RPMI7951 (cell line): ENCODE measurements at places on chromosomes 4 and X.

DNA sequence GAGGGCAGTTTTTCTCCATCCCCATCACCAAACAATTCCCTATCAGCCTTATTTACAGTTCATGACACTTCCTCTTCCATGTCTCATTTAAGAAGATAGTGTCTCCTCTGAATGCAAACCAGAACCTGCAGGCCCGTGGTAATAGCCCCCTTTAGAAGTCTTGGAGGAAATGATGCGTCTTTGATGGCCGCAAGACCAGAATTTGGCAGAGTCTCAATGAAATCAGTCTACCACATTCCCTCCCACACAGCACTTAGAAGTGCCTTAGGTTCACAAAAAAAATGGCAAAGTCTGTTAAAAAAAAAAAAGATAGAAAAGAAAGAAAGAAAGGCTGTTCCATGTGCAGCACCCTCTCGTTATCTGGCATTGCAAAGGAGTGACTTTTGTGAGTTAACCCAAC, 2.1 kb upstream of the KDR start:
- DNase-seq, result peak; percentile 7

GRCh38 chr4:113673450-113673849, 88.1 kb downstream of the CAMK2D start:
- peak; percentile 67 for DNase-seq

- DNase-seq, result no peak
Observed at GRCh38 chr4:112153211-112153791, 8.0 kb downstream of the FAM241A start.

DNA sequence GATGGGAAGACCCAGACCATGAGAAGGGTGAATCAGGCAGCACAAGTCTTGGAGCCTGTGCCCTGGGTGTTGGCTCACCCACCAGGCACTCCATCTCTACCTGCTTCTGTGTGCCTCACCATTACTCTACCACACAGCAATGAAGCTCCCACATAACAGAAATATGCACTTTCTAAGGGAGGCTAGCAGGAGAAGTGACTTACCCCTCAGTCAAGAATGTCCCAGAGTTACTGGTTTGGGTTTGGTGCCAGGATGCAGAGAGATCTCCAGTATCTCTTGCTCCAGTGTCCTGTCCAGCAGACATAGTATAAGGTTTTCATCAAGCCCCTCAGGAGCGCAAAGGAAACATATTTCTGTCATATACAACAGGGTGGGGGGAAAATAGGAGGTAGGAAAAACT, 11.3 kb upstream of the RAB40A start:
- no peak for DNase-seq

- peak; percentile 67 for DNase-seq
Observed at GRCh38 chr4:26020083-26020668, 106.2 kb downstream of the SMIM20 start.

DNA sequence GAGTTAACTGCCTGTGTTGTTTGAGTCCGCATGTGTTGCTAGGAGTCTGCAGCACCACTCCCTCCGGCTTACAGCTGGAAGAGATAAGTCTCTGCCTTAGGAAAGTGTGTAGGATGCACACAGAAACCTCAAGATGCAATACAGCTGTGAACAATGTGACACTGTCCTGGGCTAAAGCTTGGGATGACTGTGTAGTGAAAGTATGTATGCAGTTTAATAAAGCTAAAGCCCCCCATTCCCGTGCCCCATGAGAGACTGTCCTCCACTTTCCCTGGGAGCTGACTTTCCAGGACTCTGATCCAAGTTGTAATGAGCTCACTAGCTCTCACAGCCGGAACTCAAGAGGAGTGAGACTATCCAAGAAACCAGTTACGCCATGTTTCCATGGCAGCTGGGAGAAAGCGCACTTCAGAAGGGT, 156.6 kb upstream of the FTHL17 start:
- DNase-seq, result peak; percentile 29

GRCh38 chrX:110671068-110671803, 124.4 kb downstream of the CHRDL1 start:
- peak; percentile 78 for DNase-seq

GRCh38 chr4:25190407-25190806, 30.2 kb upstream of the SEPSECS start:
- no peak for DNase-seq

GRCh38 chr4:153950100-153950979, 161.5 kb upstream of the SFRP2 start:
- DNase-seq, result peak; percentile 23

DNA sequence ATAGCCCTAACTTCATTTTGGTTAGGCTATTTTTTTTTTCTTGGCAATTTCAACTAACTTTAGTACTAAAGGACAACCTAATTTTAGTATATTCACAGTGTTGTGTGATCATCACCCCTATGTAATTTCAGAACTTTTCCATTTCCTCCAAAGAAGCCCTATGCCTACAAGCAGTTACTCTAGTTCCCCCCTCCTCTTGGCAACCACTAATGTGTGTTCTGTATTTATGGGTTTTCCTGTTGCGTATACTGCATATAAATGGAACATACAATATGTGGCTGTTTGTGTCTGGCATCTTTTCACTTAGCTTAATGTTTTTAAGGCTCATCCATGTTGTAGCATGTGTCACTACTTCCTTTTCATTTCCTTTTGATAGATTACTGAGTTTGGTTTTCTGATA, 57.6 kb downstream of the N4BP2 start:
- DNase-seq, result no peak

GRCh38 chrX:139844884-139845283, 88.0 kb downstream of the ATP11C start:
- DNase-seq, result no peak

DNA sequence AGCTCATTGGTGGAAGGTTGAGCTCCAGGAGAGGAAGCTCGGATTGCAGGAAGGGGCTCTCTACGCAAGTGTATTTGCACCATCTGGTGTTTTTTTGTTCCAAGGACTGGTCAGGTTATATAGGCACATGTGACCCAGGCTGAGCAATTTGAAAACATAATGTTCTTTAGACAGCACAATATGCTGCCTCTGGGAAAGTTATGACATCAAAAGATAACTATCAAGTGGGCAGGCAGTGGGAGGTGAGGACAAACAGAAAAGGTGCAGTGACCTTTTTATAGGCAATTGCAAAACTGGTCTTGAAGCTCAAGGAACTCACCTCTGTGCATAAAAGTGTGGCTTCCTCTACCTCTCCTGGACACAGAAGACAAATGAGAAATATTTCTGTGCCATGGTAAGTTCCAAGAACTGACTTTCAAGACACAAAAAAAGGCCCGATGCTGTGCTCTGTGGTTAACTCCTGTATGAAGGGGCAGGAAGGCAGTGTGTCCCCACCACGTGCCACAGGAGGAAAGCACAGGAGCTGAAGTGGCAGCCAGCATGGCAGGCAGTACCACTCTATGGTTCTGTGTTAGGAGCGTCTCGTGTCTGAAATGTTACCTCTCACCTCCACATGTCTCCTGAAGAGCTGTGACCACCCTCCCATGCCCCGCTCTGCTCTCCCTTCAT, 128.6 kb downstream of the SHROOM3 start:
- DNase-seq, result no peak

DNA sequence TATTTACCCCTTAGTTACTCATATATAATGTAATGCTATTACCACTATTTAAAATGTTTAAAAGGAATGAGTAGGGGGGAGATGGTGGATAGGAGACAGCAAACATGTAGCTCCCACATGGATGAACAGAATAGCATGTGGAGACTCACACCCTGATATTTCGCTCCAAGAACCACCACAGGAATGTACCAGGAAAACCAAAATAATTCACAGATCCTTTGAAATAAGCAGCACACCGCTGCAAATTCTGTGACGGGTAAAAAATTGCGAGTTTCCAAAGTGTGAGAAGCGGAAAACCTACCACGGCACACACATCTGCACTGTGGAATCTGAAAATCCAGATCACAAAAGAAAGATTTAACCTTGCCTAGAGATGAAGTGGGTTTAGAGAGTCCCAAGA, 428.2 kb downstream of the TLL1 start:
- peak; percentile 88 for DNase-seq

DNA sequence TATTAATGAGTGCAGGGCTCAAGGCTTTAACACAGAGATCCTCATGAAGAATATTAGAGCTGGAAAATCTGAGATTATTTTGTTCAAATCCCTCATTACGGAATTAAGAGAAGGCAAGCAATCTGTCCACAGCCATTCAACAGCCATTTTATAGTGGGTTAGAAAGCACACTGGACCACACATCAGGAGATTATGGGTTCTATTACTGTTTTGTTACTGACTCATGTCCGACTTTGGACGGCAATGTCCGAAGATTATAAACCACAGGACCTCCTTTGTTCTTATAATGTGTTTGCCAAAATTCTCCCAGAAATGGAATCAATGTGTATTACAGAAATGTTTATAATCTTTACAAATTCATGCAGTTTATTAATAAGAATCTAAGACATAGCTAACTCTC, 8.1 kb downstream of the LAMTOR3 start:
- peak; percentile 55 for DNase-seq

DNA sequence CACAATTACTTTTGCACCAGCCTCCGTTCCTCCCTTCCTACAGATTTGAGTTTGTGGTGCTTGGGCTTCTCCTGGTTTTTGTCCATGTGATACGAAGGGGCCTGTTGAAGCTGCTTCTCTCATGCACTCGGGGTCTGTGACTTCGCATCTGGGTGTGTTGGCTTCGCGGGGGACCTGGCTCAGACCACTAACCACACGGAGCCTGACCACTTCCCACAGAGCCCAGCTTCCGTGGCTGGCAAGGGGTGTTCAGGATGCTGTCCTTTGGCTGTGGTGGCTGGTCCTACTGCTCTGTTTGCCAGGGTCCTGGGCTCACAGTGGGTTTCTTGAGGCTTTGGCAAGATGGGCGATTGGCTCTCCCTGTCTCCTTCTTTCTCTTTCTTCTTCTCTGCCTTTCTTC, 19.8 kb upstream of the XG start:
- no peak for DNase-seq

- DNase-seq, result peak; percentile 84
Observed at GRCh38 chrX:47991263-47992094, 12.3 kb downstream of the ZNF182 start.

GRCh38 chrX:153339662-153340061, 5.7 kb downstream of the ZNF275 start:
- no peak for DNase-seq

- DNase-seq, result no peak
Observed at GRCh38 chrX:31872007-31872406, 800.2 kb upstream of the FTHL17 start.

GRCh38 chr4:67587156-67587555, 28.6 kb downstream of the STAP1 start:
- DNase-seq, result no peak

- peak; percentile 70 for DNase-seq
Observed at GRCh38 chr4:1726146-1726934, 5.0 kb downstream of the TACC3 start.

GRCh38 chrX:39998636-39999406, 98.9 kb downstream of the BCOR start:
- no peak for DNase-seq

DNA sequence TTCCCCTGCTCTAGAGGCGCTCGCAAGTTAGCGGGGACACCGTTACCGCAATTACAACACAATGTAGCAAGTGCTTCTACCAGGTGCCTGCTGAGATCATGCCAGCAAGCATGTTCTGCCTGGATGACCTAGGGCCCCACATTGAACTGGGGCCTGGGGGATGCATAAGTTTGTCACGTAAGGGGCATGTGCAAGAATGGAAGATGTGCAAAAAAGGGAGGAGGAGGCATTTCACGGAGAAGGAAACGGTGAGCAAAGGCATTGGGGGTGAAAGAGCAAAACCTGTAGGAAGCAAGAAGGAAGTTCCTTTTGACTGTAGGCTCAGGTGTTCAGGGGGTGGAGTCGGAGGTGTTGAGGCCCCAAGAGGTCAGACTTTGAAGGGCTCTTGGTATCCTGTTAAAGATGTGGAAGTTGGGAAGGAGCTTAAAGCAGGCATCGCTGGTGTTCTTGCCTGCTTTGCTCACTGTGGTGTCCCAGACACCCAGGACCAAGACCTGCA, 602 bp upstream of the SCARB2 start:
- no peak for DNase-seq

DNA sequence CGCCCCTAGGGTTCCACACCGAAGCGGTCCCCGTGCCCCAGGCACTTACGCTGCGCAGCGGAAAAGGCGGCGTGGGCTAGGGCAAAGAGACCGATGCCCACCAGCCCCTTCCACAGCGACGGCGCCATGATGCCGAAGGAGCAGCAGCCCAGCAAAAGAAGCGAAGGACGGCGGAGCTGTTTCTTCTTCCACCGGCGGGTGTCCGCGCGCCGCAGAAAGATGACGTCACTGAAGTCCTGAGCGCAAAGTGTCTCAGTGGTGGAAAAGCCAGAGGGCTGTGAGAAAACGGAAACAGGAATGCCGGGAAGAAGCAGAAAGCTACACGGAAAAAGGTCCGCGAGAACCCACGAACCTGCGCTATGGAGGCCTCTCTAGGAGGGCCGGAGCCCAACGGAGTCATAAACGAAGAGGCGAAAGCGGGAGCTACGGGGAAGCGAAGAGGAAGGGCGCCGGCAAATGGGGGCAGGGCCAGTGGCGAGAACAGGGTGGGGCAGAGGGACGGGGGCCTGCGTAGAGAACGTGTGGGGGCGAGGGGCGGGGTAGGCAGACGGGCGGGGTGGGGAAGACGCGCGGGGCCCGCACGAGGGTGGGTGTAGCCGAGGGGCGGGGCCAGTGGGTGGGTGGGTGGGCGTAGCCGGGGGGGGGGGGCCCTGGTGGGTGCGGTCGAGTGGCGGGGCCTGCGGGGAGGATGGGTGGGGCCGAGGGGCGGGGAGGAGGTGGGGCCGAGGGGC, at the start of gene MMGT1:
Gene MMGT1, minus strand, starts transcription at position 441 of the 731 bp plus-strand sequence. Its CDS starts 313 bp downstream, at position 128.
- DNase-seq, result peak; percentile 73
